SK-MEL-5 (cell line): ENCODE measurements at places on chromosomes 12 and 14. TPM values are rescaled to one million over a fixed set of nuclear protein-coding genes. Genes with fewer than 3 reads are reported as not detected.
A peak's percentile ranks its signal among the peaks of the same experiment; 100 is the strongest.

GRCh38 chr14:104551851-104552737, 27.5 kb upstream of the C14orf180 start:
- no peak for DNase-seq

GRCh38 chr12:2023365-2023764, 19.1 kb upstream of the DCP1B start:
- DNase-seq, result no peak

GRCh38 chr14:29220072-29220471, 453.5 kb downstream of the FOXG1 start:
- DNase-seq, result no peak

- no peak for DNase-seq
Observed at GRCh38 chr14:58078068-58078467, 73.9 kb downstream of the ARMH4 start.

- DNase-seq, result peak; percentile 80
Observed at GRCh38 chr12:63068857-63069442, 82.1 kb downstream of the AVPR1A start.

- DNase-seq, result no peak
Observed at GRCh38 chr12:79691511-79692248, 916 bp upstream of the PAWR start.

GRCh38 chr14:102046337-102047278, 40.2 kb downstream of the HSP90AA1 start:
- DNase-seq, result peak; percentile 73

SLC6A15 gene
- total RNA-seq, result 101 and 103 TPM in 2 replicates

GRCh38 chr14:104980611-104981531, 2.7 kb upstream of the AHNAK2 start:
- no peak for DNase-seq

DNA sequence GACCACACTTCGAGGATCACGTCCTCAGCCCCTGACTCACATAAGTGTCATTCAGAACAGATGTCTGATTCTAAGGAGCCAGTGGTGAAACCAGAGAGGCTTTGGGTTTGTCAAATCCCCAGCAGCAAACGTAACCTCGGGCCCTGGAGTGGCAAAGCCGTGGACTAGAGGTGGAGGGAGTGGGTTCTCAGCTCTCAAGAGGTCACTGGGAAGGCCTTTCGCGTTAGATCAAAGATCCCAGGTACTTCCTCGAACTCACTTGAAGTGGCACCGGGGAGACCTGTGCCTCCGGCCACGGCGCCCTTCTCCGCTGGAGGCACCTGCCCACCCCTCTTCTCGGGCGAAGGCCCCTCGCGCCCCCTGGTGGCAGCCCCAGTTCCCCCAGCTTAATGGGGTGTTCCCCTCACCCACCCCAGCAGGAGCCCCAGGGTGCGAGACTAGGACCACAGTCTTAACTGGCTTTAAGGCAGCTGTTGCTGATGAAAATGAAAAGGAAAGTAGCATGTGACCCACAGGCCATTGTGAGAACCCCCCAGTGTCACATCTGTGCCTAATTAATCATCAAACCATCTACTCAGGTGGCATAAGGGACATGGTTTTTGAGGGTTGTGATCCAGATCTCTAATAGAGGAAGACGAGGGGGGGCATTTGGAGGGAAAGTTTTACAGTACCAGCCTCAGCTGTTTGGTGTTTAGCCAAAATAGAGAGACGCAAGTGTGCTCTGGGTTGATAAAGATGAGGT, 672 bp upstream of the ESR2 start:
- peak; percentile 49 for DNase-seq

DNA sequence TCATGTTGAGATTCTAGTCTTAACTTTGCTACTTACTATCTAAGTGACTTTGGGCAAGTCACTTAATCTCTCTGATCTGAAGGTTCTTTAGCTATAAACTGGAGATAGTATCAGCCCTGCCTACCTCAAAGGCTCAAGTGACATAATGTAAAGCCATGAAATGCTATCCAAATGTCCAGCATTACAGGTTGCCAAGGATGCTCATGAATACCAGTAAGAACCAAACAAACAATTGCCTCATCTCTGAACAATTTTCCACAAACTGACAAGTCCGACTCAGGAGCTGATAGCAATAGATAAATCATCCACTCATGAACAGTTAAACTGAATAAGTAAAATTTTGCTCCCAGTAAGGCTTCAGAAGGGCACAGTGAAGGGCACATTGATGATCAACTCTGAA, 51.5 kb downstream of the LMNTD1 start:
- DNase-seq, result no peak

DDN gene
- 0.03 TPM in 1 of 2 replicates, not detected in the other for total RNA-seq

SLC10A1 gene
- not detected in 2 replicates for total RNA-seq

DNA sequence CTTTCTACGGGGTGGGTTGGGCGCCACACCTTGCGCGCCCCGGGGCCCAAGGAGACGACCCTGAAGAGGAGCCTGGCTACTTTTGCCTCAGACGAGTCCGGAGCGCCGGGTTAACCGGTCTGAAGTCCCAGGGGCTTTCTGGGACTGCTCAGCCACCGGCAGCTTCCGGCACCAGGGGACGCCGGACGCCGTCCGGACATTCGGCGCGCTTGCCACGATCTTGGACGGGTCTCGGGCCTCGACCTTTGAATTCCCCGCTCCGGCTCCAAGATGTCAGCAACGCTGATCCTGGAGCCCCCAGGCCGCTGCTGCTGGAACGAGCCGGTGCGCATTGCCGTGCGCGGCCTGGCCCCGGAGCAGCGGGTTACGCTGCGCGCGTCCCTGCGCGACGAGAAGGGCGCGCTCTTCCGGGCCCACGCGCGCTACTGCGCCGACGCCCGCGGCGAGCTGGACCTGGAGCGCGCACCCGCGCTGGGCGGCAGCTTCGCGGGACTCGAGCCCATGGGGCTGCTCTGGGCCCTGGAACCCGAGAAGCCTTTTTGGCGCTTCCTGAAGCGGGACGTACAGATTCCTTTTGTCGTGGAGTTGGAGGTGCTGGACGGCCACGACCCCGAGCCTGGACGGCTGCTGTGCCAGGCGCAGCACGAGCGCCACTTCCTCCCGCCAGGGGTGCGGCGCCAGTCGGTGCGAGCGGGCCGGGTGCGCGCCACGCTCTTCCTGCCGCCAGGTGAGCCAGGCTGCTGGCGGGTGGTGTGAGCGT, at the start of gene ACOT4:
Gene ACOT4 (plus strand): TSS at position 184 of the 760 bp plus-strand sequence. CDS start 87 bp downstream, at position 271.
- DNase-seq, result no peak

GRCh38 chr12:128914908-128915563, 61.8 kb downstream of the GLT1D1 start:
- DNase-seq, result peak; percentile 41

DNA sequence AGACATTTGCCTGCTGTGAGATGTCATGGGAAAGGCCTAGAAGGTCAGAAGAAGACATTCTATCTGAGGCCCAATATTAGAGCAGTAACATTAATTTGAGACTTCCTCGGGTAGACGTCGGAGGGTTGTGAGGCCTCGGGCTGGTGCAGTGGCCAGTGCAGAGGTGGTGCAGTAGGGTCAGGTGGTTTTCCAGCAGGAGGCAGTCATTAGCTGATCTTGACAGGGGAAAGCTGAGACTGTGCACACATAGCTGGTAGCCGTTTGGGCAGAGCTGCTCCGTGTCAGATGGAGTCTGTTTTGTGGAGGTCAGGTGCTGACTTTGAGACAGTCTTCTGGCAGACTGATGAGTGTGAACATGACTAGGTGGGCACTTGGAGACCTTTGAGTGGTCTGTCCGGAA, 65.7 kb upstream of the ASPG start:
- DNase-seq, result peak; percentile 51

AMDHD1 gene
- 1.1 and 1.2 TPM in 2 replicates for total RNA-seq

SMCO2 gene
- not detected in 2 replicates for total RNA-seq

DNA sequence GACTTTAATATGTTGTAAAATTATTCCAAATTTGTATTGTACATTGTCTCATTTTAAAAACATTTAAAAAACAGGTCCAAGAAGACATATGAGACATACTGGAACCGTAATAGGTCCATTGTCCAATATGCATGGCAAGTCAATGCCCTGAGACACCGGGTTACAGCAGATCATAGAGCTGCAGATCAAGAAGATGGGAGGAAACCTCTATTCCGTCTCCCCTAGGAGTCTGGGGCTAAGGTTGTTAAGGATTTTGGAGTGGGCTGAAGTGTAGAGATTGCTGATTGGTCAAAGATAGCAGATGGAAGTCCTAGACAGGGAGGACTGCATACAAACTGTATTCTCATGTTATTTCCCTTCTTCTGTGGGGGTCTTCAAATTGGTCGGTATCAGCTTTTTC, 108.3 kb upstream of the PLEKHA5 start:
- DNase-seq, result no peak

- DNase-seq, result peak; percentile 48
Observed at GRCh38 chr12:119180380-119181040, 1.8 kb downstream of the HSPB8 start.

DNA sequence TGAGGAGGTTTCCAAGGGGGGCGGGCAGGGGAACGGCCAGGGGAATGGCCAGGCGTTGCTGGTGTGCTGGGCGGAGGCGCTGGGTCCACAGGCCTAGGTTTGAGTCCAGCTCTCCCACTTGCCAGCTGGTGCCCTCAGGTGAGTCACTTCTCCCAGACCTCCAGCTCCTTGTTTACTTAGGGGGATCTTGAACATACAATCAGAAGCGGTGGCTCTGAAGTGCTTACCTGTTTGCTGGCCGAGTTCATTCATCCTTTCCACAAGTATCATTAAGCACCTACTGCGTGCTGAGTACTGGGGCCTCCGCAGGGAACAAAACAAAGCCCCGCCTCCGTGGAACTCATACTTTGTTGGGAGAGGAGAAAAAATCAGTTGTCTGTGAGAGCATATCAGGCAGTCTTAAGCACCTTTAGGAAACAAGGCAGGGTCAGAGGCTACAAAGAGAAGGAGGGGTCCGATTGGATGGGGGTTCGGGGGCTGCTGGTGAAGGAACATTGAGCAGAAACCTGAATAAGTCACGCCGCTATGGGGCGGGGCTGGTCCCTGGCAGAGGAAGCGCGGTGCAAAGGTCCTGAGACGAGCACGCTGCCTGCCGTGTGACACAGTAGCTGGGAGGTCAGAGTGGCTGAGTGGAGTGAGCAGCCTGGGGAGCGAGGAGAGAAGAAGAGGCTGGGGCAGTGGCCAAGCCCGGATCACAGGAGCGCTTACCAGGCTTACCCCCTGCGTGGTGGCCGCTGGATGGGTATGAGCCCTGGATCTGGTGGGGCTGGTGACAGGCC, 15.1 kb downstream of the MVK start:
- DNase-seq, result no peak

DNA sequence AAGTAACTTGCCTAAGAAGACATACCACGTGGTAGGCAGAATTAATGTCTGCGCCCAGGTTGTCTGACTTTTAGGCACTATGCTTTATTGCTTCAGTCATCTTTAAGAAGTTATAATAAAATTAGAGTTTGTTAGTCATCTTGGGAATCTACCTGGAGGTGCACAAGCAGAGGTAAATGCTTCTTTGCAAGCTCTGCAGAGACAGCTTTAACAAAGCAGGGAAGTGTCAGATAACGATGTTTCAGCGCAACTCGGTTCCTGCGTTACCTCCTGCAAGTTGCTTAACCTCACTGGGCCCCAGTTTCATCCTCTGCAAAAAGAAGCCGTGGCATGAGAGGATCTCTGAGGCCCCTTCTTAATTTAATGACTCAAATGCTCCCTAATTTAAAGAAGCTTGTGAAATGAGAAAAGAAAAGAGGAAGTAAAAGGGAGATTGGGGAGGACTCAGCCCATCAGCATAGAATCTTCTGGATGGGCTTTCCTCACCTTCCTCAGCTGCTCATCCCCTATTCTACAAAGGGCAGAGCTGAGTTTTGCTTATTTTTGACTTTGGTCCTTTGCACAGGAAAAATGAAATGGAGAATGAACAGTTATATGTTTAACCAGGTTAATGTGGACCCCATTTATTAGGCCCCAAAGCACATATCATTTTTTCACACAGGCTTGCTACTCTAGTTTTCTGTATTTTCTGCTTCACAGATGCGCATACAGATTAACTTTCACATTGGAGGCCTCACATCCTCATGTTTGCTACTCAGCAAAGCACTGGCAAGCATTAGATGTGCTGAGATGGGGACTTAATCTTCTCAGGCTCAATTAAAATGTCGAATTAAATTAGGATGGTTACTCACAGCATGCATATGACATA, 5.1 kb downstream of the ARHGDIB start:
- DNase-seq, result no peak

GRCh38 chr12:93968536-93969285, 179.7 kb upstream of the PLXNC1 start:
- DNase-seq, result no peak

DNA sequence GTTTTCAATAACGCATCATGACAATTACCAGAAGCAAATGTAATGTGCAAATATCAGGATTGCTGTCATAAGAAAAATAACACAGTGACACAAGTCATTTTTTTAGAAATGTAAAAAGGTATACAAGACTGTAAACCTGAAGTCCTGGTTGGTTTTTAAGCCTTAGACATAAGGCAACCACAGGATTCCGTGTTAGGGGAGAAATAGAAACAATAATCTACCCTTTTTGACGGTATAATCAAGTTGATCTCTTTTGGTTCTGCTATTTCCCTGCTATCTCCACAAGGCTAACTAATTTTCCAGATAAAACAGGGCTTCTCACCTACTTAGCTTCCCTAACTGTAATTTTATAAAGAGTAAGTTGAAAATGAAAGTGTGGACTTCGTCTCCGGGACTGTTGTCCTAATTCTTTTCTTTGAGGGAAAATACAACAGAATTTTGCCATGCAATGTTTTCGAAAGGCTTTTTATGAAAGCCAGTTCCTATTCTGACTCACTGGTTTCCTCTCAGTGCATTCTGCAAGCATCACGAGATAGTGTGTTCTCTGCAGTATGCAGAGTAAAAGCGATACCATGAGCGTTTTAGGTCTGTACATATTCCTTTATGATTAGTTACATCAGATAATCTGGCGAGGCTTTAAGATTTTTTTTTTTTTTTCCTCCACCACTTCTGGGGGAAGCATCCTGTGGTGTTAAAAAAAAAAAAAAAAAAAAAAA, 10.6 kb downstream of the MYO1H start:
- peak; percentile 56 for DNase-seq

DNA sequence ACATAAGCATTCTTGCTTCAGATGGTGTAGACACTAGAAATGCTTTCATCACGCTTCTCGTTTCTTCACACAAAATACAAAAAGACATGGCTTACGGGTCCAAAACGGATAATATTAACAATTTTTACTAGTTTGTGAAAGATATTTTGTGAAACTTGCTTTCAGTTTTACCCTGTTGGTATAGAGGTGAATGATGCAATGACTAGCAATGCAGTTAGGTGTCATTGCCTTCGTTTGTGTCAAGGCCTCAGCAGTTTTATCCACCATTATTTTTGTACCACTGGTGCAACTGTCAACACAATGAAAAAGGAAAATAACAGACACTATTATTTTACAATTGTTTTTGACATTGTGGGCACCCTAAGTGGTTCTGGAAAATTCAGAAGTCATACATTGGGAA, 323.0 kb downstream of the FLRT2 start:
- no peak for DNase-seq

GRCh38 chr12:8037046-8037663, 4.6 kb downstream of the FOXJ2 start:
- DNase-seq, result no peak

JAG2 gene
- total RNA-seq, result 1.3 TPM in 2 replicates

DNA sequence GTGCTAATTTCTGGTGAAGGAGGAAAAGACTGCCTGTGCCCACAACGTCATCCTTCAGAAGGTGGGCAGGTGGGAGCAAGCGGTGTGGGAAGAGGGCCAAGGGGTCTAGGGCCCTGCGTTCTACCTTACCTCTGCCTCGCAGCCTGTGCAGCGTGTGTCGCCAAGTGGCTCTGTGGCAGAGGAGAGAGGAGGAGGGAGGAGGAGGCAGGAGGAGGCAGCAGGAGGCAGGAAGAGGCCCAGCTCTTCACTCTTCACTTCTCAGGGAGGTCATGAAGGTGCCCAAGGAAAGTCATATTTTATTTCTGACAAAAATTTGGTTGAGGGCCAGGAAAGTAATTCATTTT, 177.9 kb downstream of the MYRFL start:
- DNase-seq, result no peak

GRCh38 chr12:13433768-13434167, 237.2 kb downstream of the EMP1 start:
- DNase-seq, result no peak
